ENCODE measurements at places on chromosomes 12 and 14.

GRCh38 chr14:56659964-56660551, 80.5 kb downstream of the TMEM260 start:
- peak; percentile 30 for DNase-seq

DNA sequence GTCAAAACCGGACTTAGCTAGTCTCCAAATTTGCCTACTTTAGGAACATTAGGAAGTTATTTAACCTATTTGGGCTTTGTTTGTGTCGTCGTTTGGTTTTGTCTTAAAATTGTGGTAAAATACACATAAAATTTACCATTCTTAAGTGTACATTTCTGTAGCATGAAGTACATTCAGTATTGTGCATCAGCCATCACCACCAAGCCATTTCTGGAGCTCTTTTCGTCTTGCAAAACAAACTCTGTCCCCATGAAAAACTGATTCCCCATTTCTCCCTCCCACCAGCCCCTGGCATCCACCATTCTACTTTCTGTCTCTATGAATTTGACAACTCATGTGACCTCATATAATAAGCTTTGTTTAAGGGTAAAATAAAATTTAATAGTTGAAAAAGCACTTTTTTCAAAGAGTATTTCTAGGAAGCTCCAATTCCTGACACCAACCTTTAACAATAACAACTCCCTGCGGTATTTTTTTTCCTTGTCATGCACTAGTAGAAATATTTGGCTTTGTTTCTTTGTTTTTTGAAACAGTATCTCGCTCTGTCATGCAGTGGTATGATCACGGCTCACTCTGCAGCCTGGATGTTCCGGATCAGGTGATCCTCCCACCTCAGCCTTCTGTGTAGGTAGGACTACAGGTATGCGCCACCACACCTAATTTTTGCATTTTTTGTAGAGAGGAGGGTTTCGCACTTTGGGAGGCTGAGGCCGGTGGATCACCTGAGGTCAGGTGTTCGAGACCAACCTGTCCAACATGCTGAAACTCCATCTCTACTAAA, 3.6 kb upstream of the UBC start:
- no peak for DNase-seq

- peak; percentile 81 for DNase-seq
Measured at GRCh38 chr14:74035556-74035955, 16.4 kb downstream of the BBOF1 start.

DNA sequence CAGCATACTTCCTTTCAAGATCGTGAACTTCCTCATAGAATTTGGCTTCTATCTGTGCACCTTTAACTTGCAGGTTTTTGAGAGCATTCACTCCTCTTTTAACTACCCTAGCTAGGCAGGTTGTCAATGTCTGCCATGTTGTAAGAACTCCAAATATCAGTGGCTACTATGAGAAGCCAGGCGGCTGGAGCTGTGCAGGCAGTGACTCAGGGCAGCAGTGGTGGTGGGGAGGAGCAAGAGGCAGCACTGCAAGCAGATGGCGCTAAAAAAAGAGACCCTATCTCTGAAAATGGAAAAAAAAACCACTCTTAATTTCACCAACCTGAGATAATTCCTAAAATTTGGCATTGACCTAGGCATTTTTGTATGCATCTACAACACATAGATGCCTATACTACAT, 28.5 kb downstream of the YARS2 start:
- DNase-seq, result peak; percentile 1

DNA sequence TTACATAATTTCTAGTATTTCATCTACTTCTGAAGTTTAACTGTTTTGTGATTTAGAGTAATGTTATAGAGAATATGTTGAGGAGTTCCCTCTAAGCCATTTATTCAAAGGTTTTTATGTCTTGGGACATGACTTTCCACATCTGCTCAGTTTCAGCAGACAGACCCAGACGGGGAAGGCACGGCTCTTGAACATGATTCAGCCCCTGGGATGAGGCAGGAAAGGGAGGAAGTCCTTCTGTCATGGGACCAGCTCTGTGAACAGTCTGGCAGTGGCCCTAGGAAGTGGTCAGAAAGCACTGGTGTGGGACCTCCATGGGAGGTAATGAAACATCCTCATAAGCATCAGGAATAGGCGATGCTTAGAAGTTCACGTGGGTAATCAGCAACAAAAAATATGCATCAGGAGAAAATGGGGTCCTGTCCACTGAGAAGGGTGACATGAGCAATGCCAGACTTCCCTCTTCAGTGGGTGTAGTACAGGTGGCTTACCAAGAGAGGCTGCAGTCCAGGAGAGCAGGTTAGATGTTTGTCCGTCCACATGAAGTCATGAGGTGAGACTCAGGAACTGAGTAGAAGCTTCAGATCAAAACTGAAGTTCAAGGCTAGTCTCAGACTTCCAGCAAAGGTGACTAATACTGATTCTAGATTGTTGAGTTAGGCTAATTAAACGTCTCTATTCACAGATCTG, 248.5 kb downstream of the IPO8 start:
- DNase-seq, result peak; percentile 33

GRCh38 chr12:31026202-31026601, 47.5 kb upstream of the DDX11 start:
- DNase-seq, result no peak

DNA sequence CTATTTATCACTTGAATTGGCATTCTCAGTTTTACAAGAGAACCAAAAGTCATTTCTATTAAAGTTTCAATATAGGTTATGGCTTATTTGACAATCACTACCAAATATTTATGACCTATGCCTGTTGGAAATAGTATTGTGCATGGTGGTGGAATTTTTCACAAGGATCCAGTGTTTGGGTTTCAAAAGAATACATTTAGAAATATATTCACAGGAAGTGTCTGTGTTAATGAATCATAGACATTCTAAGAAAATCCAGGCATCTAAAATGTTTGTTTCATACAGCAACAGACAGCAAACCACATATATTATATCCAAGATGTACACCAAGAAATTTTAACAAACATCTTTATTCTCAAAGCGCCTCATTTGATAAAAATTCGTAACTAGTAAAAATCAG, 92.7 kb downstream of the MED13L start:
- no peak for DNase-seq

DNA sequence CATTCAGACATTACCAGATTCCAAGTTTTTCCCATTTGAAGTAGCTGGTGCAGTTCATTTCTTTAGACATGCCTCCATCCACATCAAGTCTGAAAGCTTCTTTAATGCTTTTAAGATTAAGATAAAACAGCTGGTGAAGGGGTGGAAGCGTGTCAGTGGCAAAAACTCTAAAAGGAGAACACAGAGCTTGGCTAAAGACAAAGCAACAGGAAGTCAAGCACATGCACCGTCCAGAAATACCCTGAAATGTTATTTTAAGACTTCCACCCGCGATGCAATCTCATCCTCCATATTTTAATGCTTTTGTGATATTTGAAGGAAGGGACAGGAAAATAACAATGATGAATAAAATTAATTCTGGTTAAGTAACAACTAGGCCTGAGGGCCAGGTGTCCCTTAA, 31.8 kb downstream of the PPM1H start:
- DNase-seq, result no peak

GRCh38 chr12:68904351-68904962, 28.5 kb downstream of the CPM start:
- peak; percentile 37 for DNase-seq

- no peak for DNase-seq
Measured at GRCh38 chr12:113473942-113474341, 2.3 kb upstream of the LHX5 start.

DNA sequence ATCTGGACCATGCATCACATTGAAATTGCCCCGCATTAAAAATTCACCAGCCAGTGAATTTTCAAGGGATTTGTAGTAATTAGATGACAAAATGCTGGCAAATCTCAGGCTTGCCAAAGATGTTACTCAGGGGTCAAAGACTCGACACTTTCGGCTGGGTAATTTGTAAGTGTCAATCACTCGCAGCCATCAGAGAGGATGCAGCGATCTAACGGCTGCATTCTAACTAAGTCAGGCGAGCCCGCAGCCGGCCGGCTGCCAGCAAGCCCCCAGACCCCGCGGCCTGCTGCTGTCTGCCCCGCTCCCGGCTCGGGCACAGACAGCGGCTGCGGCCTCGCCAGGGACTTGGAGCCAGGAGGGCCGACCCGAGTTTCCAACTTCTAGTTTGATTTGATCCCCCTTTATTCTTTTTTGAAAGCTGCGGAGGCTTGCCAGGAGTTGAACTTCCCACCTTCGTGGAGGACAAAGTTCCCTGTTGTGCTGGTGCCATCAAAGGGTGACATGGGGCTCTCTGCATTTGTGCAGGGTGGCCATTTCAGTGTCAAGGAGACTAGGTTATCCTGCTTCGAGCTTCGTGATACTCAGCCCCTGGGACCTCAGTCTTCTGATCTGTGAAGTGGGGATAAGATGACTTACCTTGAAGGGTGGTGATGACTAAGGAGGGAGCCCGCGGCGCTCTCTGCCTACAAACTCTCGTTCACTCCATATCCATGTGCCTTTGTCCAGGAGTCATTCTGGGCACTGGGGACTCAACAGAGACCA, 169.9 kb downstream of the RBM19 start:
- no peak for DNase-seq

DNA sequence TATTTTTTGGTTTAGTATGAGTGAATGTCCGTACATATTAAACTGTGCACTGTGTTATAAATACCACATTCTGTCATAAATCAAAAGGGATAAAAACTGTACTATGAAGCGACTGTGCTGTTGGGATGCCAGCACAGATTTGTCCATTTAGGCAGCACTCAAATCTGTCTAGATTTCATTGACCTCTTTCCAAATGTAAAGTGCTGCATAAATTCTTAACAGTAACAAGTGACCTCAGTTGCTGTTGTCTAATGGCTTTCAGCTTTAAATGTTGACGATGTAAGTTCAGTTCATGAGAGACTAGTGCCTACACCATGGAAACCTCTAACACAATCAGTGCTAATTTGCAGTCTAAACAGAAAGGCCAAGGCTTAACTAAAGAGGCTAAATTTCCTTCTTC, 531.4 kb upstream of the LMO3 start:
- DNase-seq, result no peak

GRCh38 chr12:88308825-88309224, 166.7 kb downstream of the TMTC3 start:
- DNase-seq, result peak; percentile 93

DNA sequence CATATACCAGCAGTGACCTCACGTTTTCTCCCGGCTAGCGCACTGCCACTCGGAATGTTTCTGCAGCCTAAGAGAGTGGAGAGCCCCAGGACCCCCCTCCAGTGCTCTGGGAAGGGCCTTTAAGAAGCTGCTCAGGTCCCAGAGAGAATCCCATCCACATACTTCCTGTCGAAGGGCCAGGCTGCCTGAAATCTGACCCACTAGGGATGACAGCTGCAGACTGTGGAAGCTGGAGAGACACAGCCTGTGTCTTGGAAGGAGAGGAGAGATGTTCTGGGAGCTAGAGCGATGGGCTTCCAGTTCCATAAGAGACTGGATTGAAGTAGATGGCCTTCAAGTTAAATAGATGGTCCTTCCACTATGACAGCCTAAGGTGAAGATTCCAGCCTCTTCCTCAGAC, 54.4 kb downstream of the IQSEC3 start:
- no peak for DNase-seq

DNA sequence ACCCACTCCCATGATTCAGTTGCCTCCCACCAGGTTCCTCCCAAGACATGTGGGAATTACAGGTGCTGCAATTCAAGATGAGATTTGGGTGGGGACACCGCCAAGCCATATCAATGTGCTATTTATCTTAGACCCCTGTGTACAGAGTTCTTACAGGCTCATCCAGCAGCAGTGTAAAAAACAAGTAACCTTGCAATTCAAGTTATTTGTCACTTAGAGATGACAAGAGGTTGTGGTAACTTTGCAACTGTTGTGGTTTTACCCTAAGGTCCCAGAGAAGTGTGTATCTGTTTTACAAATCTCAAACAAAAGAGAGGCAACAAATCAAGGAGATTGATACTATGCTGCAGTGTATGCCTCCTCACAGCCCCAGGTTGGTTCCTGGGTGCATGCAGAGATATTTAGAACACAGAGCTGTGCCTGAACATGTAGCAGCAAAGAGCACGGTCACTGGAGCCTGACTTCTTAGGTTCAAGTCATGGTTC, 11.5 kb upstream of the HELB start:
- DNase-seq, result no peak

DNA sequence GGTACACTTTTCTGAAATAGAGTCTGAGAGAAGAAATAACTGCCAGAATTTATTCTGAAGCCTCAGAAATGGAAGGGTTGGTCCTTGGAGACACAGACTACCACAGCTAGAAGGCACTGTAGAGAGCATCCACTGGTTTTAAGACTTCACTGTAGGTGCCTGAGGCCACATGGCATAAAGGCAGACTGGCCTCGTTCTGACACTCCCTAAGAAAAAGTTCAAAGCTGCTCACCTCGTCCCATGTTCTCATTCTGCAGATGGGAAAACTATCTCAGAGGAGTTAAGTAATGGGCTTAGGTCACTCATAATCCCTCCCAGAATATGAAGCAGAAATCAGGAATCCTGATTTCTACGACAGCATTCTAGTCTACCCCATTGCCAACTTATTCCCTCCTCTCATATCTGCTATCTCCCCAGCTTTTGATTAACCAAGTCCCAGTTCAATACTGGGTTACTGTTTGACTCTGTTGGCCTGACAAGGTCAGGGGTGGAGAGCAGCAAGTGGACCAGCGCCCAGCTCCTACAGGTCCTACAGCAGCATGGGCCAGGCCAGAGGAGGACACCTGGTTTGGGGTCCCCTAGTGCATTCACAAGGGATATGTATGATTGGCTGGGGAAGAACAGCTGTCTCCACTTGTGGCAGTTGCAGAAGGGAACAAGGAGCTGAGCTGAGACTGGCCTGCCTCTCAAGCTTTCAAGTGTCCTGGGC, 3.7 kb downstream of the ITGA5 start:
- no peak for DNase-seq

- DNase-seq, result no peak
Measured at GRCh38 chr12:9604287-9604686, 3.4 kb downstream of the KLRB1 start.

DNA sequence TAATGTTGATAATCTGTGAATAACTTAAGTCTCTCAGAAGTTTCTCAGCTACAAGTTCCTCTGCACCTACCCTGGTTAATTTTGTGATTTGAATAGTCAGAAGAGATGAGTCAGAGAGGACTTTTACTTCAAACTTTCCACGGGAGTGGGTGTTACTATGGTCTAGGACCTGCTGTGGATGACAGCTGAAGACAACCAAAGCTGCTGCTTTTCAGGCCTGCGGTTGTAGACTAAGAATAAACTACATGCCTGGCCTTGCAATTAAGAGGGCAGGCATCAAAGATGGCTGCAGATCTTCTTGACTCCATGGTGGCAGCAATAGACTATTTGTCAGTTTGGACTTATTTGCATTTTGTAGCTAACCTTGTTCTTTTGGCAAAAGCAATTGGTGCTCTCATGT, 227.1 kb upstream of the KRR1 start:
- DNase-seq, result no peak

- DNase-seq, result peak; percentile 79
Measured at GRCh38 chr12:46430340-46430948, 57.9 kb upstream of the SLC38A2 start.

GRCh38 chr12:113278141-113278540, 56.8 kb downstream of the SLC8B1 start:
- no peak for DNase-seq

DNA sequence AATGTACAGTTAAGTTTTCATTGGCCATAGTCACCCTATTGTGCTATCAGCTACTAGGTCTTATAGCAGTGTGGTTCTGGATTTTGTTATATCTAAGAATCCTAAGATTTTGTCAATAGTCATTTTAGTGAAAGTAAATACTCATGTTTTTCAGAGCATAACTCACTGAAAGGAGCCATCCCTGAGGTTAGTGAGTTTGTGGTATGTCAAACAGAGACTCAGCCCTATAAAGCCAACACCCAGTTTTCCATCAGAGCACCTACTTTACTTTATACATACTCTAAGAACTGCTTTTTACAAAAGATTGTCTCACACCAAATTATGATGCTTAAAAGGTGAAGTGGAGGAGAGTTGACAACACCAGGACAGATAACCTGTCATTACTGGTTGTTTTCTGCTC, 686.3 kb upstream of the LRFN5 start:
- no peak for DNase-seq

Measured in foreskin fibroblast (primary cell).